ENCODE measurements at places on chromosomes 4 and X.

DNA sequence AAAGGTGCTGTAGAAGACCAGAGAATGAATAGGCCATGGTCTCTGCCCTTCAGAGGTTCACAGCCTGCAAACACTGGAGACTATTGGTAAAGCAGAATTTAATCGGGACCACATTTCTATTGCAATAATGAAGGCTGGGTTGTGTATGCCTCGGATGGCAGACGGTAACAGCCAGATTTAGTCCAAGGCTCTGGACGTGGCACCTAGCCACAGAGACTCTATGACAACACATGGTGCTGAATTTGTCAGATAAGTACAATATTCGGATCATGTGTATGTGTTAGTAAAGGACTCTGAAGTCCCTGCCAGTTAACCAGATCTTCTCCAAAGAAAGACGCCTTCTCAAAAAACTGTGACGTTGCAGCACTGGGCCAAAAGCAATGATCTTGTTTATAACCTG is 129.0 kb downstream of the DCTD start:
- no peak for DNase-seq

GRCh38 chrX:106302304-106302703 is 134.2 kb downstream of the PWWP3B start:
- no peak for DNase-seq

DNA sequence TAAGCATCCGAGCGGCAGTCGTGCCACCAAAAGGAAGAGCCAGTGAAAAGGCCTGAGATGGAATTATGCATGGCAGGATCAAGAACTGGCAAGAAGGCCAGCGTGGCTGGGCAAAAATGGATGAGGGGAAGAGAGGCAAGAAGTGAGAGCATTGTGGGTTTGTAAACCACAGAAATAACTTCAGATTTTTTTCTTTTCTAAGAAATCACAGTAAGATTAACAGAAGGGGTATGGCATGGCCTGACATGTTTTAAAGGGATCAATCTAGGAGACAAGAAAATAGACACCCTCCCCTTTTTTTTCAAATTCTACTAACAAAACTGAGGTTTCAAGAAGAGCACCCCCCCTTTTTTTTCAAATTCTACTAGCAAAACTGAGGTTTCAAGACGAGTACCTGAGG is 82.5 kb downstream of the BMP3 start:
- no peak for DNase-seq

- DNase-seq, result no peak
Measured at GRCh38 chrX:784829-785228, 154.2 kb downstream of the SHOX start.

GRCh38 chrX:118644378-118644777 is 83.0 kb upstream of the IL13RA1 start:
- no peak for DNase-seq

DNA sequence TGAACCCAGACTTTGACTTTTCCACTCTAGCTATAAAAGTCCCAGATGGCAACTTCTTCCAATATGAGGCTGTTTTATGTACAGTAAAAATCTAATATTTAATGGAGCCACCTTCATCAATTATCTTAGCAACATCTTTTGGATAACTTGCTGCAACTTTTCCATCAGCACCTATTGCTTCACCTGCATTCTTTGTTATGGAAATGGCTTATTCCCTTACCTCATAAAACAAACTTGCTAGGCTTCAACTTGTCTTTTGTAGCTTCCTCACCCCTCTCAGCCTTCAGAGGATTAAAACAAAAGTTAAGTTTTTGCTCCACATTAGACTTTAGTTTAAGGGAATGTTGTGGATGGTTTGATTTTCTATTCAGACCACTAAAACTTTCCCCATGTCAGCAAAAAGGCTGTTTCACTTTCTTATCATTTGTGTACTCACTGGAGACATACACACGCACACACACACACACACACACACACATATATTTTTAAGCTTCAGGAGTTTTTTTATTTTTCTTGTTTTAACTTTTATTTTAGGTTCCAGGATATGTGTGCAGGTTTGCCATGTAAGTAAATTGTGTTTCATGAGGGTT is 1296.1 kb upstream of the PABPC4L start:
- DNase-seq, result no peak

- DNase-seq, result no peak
Measured at GRCh38 chr4:85762529-85762871, 287.6 kb downstream of the ARHGAP24 start.

- no peak for DNase-seq
Measured at GRCh38 chr4:176595257-176595656, 197.5 kb downstream of the VEGFC start.

DNA sequence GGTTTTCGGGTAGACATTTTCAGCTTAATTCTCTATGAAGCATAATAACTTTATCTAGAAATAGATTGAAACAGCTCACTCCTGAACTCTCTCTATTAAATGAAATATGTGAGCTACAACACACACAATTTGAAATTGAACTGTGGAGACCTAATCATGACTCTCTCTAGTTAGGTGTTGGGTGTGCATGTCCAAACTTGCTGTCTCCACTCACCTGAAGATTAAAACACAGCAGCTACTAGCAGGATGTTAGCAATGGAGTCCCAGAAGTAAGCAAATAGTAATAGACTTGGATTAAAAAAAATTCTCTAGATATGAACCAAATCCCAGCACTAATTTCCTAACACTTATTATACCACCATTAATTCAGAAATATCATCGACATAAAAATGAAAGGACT is 173.1 kb downstream of the FSTL5 start:
- DNase-seq, result no peak

DNA sequence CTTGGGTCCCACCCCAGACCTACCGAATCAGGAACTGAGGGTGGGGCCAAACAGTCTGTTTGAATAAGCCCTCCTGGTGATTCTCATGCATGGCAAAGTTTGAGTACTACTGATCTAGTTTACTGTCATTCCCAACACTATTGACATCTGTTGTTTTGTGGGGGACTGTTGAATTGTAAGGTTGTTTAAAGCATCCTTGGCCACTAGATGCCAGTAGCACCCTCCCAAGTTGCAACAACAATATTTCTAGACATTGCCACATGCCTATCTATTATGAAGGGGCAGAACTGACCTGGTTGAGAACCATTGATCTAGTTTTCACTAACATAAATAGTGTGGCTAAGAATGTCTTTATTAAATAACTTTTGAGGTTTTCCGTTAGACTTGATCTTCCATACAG is 15.1 kb downstream of the TAF9B start:
- no peak for DNase-seq

DNA sequence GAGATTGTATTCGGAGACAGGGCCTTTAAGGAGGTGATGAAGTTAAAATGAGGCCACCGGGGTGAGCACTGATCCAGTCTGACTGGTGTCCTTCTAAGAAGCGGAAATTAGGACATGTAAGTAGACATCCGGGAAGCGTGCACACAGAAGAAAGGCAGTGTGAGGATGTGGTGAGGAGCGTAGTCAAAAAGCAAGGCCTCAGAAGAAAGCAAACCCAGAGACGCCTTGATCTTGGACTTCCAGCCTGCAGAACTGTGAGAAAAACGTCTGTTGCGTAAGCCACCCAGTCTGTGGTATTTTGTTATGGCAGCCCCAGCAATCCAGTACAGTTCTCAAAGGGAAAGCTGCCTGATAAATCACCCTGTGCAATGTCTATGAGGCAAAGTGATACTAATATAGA is 153.5 kb downstream of the KCNIP4 start:
- no peak for DNase-seq

GRCh38 chr4:108311313-108311712 is 142.6 kb upstream of the LEF1 start:
- no peak for DNase-seq

GRCh38 chr4:176469546-176469945 is 149.8 kb downstream of the SPCS3 start:
- no peak for DNase-seq

DNA sequence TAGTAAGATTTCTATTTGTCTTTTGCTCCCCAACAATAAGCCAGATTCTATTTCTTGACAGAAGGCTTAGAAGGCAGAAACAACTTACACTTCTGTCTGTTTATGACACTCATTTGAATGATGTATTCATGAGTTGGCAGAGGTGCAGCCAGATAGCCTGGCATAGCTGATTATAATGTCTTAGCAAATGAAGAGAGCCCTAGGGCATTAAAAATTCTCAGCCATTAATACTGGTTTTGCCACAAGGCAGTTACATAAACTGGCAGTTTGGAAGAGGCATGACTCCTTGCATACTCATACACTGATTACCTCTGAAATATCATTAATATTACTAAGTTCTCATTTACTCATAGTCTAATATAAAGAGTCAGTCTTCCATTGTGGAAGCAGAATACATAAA is 728.5 kb upstream of the NDST4 start:
- no peak for DNase-seq

GRCh38 chr4:103892586-103892985 is 172.8 kb upstream of the TACR3 start:
- no peak for DNase-seq

Measured in hypothalamus (tissue), 51 donors.